ENCODE measurements at places on chromosomes 12 and 14.
A peak's percentile ranks its signal among the peaks of the same experiment; 100 is the strongest.

DNA sequence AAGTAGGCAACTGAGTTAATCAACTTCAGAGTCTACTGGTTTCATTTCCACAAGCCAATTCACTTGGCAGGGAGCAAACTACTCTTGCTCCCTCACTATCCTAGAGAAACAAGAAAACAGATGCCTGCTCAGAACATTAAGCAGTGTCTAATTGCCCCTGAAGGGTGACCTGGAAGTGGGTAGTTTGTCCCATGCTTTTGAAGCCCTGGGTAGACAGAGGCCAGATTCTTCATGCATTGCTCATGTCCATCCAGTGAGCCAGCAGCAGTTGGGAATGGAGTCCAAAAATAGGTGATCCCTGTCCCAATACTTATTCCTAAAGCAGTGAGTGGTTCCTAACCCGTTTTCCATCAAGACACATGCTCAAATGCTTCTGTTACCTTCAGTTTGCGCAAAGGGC lies 48.8 kb downstream of the BICDL1 start:
- DNase-seq, result no peak

GRCh38 chr12:69904777-69905176 lies 79.8 kb downstream of the MYRFL start:
- DNase-seq, result no peak

GRCh38 chr14:81427348-81428058 lies 27.4 kb upstream of the STON2 start:
- DNase-seq, result no peak

- DNase-seq, result no peak
These were observed 20.2 kb downstream of the RERG start for GRCh38 chr12:15201056-15201455.

GRCh38 chr12:56097738-56098137 lies 6.6 kb upstream of the PA2G4 start:
- no peak for DNase-seq

- DNase-seq, result no peak
These were observed 423.2 kb downstream of the ATP23 start for GRCh38 chr12:58364389-58365086.

- DNase-seq, result no peak
These were observed 318.8 kb upstream of the FKBP4 start for GRCh38 chr12:2475984-2476383.

DNA sequence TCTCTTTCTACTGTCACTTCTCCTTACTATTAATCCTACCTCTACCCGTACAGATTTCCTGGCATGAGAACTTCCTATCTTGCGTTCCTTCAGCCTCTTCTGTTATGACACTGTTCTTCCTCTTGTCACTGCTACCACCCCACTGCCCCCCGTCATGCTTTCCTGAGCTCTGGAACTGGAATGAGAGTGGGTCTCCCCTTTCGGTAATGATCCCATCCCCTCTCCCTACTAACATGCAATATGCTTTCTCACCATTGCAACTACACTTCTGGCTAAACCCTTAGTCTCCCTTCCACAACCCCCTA lies 4.9 kb upstream of the AP1G2 start:
- no peak for DNase-seq

DNA sequence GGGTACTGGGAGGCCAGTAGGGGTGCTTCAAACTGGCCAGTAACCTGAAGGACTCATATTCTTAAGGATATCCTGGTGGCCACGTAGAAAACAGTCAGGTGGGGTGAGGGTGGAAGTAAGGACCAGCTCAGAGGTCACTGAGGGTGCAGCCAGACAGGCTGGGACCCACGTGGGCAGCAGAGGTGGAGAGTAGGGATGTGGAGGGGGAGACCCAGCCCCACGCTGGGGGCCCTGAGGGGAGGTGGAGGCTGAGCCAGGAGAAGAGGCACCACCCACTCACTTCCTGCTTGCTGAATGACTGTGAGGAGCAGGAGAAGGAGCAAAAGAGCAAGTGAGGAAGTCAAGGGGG lies 12.6 kb upstream of the SERPINA3 start:
- no peak for DNase-seq

GRCh38 chr14:33271216-33271615 lies 332.5 kb downstream of the NPAS3 start:
- DNase-seq, result no peak

GRCh38 chr12:91057368-91058165 lies at the start of gene KERA:
Gene KERA, minus strand, starts transcription at chr12:91058024. Its CDS starts 1,743 bp downstream, at chr12:91056281.
- DNase-seq, result no peak

DNA sequence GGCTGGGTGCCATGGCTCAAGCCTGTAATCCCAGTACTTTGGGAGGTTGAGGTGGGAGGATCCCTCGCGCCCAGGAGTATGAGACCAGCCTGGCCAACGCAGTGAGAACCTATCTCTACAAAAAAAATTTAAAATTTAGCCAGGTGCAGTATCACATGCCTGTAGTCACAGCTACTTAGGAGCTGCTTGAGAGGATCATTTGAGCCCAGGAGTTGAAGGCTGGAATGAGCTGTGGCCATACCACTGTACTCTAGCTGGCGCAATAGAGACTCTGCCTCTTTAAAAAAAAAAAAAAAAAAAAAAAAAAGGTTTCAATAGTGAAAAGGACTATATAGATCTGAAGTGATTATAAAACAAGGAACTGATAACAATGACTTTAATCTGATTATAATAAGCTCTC lies 13.5 kb downstream of the PSMA3 start:
- no peak for DNase-seq

- peak; percentile 64 for DNase-seq
These were observed 40.5 kb upstream of the KCNA5 start for GRCh38 chr12:5003025-5003666.
